Omental fat pad (tissue), 4 donors: ENCODE measurements at places on chromosomes 16 and 17. TPM values are rescaled to one million over a fixed set of nuclear protein-coding genes. Genes with fewer than 3 reads are reported as not detected.

- DNase-seq, result no peak
These were observed 12.4 kb downstream of the NUP93 start for GRCh38 chr16:56742030-56742984.

GRCh38 chr17:74182041-74182723, 21.3 kb upstream of the RPL38 start:
- DNase-seq, result no peak

DNA sequence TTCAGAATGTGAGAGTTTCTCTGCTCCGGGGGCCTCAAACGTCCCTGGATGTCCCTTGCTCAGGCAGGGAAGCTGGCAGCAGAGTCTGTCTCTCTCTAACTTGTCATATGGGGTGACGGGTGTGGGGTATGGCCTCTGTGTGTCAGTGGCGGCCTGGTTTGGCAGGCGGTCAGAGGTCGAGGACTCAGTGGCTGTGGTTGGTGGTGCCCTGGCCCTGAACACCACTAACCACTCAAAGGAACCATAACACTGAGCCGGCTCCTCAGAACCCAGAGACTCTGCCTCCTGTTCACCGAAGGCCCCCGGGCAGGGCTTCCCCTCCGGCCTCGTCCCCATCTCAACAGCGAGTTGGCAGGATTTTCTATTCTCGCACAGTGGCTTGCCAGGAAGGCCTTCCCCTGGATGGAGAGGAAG, 677 bp downstream of the P2RX1 start:
- DNase-seq, result no peak

DNA sequence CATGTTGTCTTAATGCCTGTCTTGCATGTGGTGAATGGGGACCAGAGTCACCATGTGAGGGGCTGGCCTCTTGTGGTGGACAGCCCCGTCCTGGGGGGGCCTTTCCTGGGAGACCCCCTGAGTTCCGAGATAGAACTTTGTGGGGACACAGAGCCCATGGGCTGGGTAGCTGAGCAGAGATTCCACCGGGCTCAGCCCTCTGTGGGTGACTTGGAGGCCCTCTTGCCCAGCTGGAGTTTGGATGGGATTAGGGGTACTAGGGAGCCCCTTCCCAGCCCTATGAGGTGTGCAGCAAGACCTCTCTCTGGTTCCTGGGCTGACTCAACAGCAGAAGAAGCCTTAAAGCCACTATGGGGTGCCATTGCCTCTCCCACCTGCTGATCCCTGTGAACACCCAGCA, 38.1 kb downstream of the MRC2 start:
- DNase-seq, result no peak

GRCh38 chr16:58109330-58109729, 19.9 kb downstream of the CFAP20 start:
- DNase-seq, result no peak

- no peak for DNase-seq
These were observed 28.6 kb downstream of the COG7 start for GRCh38 chr16:23424292-23424958.

Gene NUPR1
- total RNA-seq, result 20.2 TPM
